ENCODE measurements at places on chromosomes 3 and 15. TPM values are rescaled to one million over a fixed set of nuclear protein-coding genes. Genes with fewer than 3 reads are reported as not detected.

- no peak for DNase-seq
Observed at GRCh38 chr3:194212161-194212844, 76.4 kb downstream of the HES1 start.

- DNase-seq, result no peak
Observed at GRCh38 chr15:78778422-78778821, 32.8 kb downstream of the ADAMTS7 start.

GRCh38 chr15:57363661-57364060 is 12.6 kb upstream of the CGNL1 start:
- DNase-seq, result no peak

TAGLN3 gene
- not detected for total RNA-seq

DNA sequence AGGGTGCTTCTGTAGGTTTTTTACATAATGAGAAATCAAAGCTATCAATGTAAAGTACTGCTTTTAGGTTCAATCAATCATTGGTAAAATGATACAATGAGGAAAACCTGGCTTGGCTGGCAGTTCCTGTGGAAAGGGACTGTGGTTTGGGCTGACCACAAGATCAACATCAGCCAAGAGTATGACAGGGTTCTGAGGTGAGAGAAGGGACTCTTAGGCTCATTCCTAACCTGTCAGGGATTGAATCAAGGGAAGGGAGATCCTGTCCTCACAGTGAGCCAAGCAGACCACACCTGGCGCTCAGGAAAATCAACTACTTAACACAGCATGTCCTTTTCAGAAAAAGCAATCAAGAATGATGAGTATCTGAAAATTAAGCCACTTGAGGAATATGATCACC is 111.1 kb downstream of the MAGI1 start:
- DNase-seq, result no peak

- DNase-seq, result no peak
Observed at GRCh38 chr15:77355321-77355720, 64.6 kb downstream of the PEAK1 start.

GRCh38 chr15:31552482-31553099 is 226.0 kb downstream of the KLF13 start:
- no peak for DNase-seq

TMIE gene
- not detected for total RNA-seq

PAK6 gene
- 7.8 TPM for total RNA-seq

DNA sequence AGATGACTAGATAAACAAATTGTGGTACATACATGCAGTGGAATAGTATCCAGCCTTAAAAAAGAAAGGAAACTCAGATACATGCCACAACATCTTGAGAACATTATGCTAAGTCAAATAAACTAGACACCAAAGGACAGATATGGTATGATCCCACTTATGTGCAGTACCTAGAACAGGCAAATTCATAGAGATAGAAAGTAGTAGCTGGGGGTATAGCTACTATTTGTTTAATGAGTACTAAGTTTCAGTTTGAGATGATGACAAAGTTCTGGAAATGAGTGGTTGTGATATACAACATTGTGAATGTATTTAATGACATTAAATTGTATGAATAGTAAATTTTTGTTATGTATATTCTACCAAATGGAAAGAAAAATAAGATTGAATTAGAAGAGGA is 477.2 kb upstream of the CFAP20DC start:
- DNase-seq, result no peak

SLC15A2 gene
- 2.3 TPM for total RNA-seq

KIF23 gene
- 3.4 TPM for total RNA-seq

DNA sequence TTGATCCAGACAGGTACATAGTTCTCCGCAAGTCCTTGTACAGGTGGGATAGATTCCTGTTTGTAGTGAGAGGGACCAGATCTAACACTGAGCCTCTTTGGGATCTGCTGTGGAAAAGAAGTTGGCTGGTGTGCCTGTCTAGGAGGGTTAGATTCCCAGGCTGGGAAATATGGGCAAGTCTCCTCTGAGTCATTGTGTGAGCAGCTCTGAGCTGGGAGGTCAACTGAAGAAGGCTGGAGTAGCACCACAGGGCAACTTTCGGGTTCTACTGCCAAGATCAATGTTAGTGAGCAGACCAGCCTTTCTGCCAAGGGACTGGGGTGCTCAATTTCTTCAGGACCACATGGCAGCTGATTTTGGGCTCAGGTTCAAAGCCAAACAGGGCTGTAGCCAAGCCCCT is 33.4 kb downstream of the CLDN1 start:
- DNase-seq, result no peak

SV2B gene
- 3.9 TPM for total RNA-seq

DNA sequence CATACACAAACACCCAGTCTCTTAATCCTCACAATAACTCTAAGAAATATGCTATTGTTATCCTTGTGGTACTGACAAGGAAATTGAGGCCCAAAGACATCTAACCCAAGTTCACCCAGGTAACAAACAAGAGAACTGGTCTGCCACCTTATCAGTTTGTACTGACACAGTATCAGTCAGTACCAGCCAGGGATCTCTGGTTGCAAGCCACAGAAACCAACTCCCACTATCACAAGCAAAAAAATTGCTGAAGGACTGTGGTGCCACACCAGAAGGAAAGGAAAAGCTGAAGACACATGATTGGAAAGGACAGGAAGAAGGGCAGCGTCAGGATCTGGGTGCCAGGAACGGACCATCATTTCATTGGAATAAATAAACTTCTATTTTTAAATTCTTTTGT is 63.8 kb upstream of the GLCE start:
- DNase-seq, result no peak

MGLL gene
- 56.1 TPM for total RNA-seq

IGDCC3 gene
- total RNA-seq, result 0.57 TPM

- no peak for DNase-seq
Observed at GRCh38 chr3:88005066-88005465, 53.7 kb downstream of the CGGBP1 start.

PPP1R14D gene
- not detected for total RNA-seq

REC114 gene
- total RNA-seq, result 0.36 TPM
